Sciatic nerve (tissue), 2 donors: ENCODE measurements at places on chromosomes 7 and 10. TPM values are rescaled to one million over a fixed set of nuclear protein-coding genes. Genes with fewer than 3 reads are reported as not detected.

ENKUR gene
- total RNA-seq: 0.09 TPM

TET1 gene
- 10.4 TPM for total RNA-seq

SORCS1 gene
- total RNA-seq: 80.5 TPM

TAS2R41 gene
- not detected for total RNA-seq

DNA sequence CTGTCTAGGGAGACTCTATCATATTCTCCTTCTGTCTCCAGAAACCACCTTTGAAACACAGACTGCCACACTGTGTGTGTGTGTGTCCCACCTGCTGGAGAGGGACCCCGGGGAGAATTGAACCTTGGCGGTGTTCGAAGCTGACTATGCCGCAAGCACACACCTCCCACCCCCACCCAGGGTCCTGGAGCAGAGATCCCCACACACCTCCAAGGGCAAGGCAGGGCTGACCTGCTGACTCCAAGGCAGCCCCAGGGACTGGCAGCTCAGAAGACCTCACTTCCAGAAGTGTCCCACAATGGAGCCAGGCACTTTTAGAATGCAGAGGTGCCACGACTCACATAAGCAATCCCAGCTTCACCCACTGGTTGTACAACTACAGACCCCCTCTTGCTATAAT is 13.1 kb downstream of the DRGX start:
- DNase-seq: no peak

DNA sequence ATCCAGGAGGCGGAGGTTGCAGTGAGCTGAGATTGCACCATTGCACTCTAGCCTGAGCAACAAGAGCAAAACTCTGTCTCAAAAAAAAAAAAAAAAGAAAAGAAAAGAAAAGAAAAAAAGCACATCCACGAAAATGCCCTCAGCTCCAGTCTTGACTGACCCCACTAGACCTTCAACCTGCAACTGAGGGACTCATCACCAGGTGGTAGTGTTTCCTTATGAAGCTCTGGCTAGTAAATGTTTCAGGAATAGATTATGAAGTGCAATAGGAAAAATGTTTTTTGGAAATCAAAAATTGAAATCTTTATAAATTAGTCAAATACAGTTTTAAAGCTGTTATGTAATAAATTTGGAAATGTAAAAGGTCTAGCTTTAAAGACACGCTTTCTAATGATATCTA is 22.4 kb downstream of the TLL2 start:
- DNase-seq: no peak

GRCh38 chr7:19930851-19931250 is 157.4 kb upstream of the TMEM196 start:
- DNase-seq: no peak

DNA sequence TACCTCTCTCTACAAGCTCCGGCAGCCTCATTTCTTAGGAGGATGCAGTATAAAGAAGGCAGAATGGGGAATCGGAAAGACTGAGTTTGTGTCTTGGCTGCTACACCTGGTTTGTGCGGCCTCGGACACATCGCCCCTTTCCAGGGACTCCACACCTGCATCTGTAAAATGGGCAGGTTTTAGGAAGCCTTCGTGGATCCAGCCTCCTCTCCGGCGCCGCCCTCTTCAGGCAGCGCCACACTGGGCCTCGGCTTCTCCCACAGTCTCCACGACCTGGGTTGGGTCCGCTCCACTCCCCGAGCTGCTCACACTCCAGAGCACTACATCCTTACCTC is 341 bp downstream of the GOT1 start:
- no peak for DNase-seq
